ENCODE measurements at places on chromosomes 11 and 22.
A peak's percentile ranks its signal among the peaks of the same experiment; 100 is the strongest.

DNA sequence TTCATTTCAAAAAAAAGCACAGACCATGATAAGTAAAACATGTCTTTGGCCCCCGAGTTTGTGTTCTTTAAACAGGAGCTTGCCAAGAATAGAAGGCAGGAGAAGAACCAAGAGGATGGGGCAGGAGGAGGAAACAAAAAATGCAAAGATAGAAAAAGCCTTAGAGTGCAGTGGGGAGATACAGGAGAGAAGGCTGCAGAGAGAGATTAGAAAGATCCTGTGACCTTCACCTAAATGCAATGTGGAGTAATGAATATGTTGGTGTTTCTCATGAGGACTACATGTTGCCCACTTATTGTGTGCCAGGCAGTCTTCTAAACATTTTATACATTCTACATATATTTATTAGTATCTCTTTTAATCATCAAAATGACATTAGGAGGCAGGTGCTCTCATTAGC, 2.3 kb upstream of the APLNR start:
- no peak for DNase-seq

- DNase-seq: no peak
These were observed 5.0 kb downstream of the RPS19BP1 start for GRCh38 chr22:39527481-39527961.

DNA sequence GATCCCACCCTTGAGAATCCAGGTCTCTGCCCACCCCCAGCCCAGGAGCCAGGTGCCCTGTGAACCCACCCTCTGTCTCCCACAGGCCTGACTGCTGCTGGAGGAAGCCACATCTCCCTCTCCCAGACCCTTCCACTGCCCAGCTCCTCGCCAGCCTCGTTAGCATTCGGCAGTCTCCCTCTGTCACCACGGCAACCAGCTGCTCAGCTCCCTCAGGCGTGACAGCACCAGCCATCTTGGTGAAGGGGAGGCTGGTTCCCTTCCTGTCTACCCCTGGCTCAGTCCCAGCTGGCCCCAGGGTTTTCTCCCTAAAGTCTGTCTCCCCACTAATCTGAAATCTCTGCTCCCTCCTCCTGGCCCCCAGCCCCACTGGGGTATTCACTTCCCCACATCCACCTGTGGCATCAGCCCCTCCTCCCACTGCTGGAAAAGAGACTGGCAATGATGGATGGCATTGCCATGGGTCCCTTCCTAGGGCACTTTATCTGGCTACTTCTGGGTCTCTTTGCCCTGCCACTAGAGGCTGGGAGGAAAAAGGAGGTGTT, 28.1 kb downstream of the NRXN2 start:
- DNase-seq: peak; percentile 28

GRCh38 chr11:72736452-72737069, 15.6 kb downstream of the ARAP1 start:
- DNase-seq: no peak

All from kidney epithelial cell (primary cell).